ENCODE measurements at places on chromosomes 1 and 21.

DNA sequence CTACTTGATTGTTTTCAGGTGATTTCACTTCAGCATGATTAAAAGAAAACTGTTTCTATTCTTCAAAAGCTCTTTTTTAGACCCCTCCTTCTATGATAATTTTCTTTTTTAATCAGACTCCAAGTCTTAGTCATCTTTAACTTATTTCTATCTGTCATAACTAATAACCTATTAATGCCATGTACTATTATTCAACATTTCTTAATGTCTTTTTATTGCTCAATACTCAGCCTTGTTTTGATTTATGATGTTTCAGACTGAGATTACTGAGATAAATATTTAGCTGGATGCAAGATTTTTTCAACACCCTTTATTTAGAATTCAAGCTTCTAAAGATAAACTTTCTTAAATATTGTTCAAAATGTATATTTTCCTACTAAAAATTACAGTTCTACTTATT is 53.6 kb downstream of the ATP6V1G3 start:
- DNase-seq = no peak

DNA sequence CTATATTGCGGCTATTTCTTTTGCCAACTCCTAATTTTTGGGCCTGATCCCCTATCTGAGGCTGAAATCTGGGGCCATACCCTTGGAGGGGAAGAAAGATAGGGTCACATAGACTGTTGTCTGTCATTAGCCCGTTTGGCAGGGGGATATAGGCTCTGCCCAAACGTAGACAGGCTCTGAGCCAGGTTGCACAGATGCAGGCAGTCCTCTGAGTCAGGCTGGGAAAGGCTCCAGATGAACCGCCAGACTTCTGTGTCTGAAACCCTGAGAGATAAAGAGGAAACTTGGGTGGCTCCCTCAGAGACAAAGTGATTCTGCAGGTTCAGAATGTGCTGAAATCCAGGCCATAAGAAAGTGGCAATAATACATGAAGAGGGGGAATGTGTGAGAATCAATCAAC is 4.0 kb upstream of the CAP1 start:
- peak; percentile 91 for DNase-seq

- no peak for DNase-seq
These were observed 1.2 kb downstream of the PIK3C2B start for GRCh38 chr1:204493145-204493983.

DNA sequence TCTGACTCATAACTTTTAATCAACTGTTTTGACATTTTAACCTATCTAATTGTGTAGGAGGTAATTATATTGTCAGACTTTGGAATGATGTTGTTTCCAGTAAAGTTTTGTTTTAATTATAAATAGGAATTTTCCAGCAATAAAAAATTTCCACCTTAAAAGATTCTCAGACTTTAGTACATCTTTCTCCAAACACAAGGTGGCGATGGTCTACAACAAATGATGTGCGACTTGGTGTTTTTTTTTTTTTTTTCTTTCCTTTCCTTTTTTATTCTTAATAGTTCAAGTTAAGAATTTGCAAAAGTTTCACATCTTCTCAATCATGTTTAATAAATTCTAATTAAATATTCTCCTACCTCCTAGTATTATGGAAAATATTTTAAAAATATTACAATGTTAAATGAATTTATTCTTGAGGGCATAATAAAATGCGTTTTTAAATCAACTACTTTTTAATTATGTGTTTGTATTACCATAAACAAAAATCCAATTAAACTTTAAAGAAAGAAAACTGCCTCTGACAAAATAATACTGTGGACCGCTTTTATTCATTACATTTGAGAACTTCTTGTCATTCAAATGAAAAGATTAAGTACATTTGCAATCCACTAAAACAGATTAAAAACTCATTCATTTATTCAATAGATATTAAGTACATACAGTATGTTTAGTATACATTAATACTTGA is 4.4 kb upstream of the ADAMTS1 start:
- DNase-seq = peak; percentile 37

DNA sequence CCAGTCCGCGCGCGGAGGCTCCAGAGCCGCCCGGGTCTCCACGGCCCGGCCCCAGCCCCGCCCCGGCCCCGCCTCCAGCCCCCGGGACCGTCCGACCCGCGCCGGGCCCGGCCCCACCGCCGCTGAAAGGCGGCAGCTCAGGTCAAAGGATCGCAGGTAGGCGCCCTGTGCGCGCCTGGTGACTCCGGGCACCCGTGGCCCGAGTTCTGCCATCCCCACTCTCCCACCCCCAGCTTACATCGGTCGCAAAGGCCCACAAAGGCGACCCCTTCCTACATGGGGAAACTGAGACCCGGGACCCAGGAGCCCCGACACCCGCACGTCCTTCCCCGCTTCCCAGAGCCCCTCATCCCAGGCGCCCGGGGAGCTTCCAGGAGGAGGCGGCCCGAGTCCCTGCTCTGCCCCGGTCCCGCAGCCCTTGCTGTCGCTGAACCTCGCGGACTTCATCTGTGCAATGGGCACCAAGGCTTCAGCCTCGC is at the start of gene TMEM200B:
TMEM200B (minus strand) TSS at position 17 of the 479 bp plus-strand sequence. CDS start 2,075 bp downstream, outside the sequence.
- DNase-seq = no peak

GRCh38 chr1:168803806-168804510 is 75.0 kb upstream of the DPT start:
- DNase-seq = no peak

DNA sequence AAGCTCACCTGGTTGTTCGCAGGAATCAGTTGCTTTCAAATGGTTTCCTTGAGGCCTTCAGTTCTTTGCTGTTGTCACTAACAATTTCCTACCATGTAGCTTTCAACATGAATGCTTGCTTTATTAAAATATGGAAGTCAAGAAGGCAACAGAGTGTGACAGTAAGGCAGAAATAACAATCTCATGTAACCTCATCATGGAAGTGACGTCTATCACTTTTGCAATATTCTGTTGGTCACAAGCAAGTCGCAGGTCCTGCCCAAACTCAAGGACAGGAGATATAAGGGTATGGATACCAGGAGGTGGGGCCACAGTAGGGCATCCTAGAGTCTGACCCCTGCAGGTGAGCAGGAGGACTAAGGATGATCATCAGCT is 296.8 kb upstream of the ZP4 start:
- no peak for DNase-seq

- DNase-seq = no peak
These were observed 240.2 kb downstream of the ST6GALNAC3 start for GRCh38 chr1:76314730-76315129.

Data from brain microvascular endothelial cell (primary cell).